ENCODE measurements at places on chromosomes 7 and 10. TPM values are rescaled to one million over a fixed set of nuclear protein-coding genes. Genes with fewer than 3 reads are reported as not detected.
A peak's percentile ranks its signal among the peaks of the same experiment; 100 is the strongest.

- DNase-seq: peak; percentile 58
These were observed 423.6 kb downstream of the PHTF2 start for GRCh38 chr7:78222001-78222751.

GRCh38 chr10:520402-520787, 169.1 kb downstream of the DIP2C start:
- DNase-seq: peak; percentile 18

- DNase-seq: peak; percentile 91
These were observed 106.2 kb downstream of the PLXDC2 start for GRCh38 chr10:19922236-19922963.

- DNase-seq: peak; percentile 40
These were observed 24.9 kb downstream of the BEND7 start for GRCh38 chr10:13503745-13504463.

Gene CYP3A5
- 12.4 TPM for total RNA-seq

Measured in fibroblast of lung (primary cell).